Cerebellar nuclear complex (tissue), 1 donor: ENCODE measurements at places on chromosomes 11 and 22.

DNA sequence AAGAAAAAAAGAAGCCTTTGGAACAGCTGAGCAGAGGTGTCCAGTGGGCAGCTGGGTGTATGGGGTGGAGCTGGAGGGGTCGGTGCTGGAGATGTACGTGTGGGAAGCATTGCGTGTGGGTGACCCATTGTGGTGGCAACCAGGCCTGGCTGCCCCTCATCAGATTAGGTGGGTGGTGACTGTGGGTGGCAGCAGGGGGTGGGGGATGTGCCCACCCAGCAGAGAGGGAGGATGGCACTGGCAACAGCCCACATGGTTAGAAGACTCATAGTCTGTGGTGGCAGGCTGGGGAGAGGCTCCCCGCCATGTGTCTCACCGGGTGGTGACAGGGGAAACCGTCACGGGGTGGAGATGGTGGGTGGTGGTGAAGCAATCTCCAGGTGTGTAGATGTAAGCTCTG is 27.6 kb downstream of the TP53I11 start:
- no peak for DNase-seq

DNA sequence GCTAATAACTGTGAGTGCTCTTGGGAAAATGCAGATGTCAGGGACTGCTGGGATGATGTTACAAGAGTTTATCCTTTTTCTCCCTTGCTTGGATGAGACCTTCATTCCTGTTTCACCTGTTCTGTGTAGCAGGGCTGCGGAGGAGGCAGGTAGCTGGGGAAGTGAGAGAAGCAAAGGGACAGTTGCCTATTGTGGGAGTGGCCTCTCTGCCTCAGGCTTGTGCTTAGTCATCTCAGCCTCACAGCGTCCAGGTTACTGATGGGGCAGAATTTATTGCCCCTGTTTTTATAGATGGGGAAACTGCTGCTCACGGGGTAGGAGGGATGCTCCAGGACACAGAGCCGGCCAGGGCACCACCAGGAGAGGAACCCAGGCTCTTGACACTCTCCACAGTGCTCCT is 1.7 kb downstream of the STX3 start:
- DNase-seq = no peak

GRCh38 chr11:12556155-12556554 is 118.1 kb upstream of the TEAD1 start:
- DNase-seq = no peak

DNA sequence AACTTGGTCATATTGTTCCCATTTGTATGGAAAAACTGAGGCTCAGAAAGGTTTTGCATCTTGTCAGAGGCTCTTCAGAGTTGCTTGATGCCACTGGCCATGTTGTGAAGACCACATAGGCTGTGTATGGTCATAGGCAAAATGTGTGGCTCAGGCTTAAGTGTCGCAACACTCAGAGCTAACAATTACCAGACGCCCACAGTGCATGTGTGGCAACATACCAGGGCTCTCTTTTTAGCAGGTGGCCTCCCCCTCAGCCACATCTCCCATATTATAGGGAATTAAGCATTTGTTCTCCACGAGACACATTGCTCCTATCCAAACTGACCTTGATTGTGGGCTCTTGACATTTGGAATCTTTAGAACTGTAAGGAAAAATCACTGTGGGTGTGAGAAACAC is 802.5 kb downstream of the DLG2 start:
- DNase-seq = no peak

DNA sequence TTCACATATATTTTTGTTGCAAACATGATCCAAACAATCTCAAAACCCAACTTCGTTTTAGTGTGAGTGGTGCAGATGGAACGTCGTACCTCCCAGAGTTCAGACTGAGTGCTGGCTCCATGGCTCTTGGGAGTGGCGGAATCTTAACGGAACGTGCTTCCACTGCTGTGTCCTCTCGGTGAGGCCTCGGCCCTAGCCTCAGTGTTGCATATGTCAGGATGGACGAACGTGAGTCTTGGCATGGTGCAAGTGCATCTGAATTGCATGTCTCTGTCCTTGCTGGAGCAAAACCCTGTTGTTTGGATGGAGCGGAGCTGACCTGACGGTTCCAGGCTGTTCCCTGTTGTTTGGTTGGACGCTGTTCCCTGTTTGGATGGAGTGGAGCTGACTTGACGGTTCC is 306.8 kb downstream of the TBC1D22A start:
- DNase-seq = no peak

DNA sequence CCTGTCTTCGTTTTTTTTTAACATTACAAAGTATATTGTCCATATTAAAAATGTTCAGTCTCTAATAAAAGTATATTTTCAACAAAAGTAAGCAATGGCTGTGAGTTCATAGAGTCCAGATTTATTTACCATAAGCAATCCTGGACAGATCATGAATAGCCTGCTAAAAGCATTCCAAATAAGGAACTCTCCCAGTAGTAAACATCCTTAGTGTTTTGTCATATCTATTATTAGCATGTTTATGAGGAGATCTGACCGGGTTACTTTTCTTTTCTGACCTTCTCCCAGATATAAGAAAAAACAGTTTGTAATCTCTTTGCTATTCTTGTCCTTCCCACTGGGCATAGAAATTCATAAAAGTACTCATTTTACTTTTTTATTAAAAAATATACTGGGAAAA is 403.9 kb upstream of the ANO3 start:
- no peak for DNase-seq

- no peak for DNase-seq
These were observed 564 bp upstream of the ANO1 start for GRCh38 chr11:70077411-70078094.

DNA sequence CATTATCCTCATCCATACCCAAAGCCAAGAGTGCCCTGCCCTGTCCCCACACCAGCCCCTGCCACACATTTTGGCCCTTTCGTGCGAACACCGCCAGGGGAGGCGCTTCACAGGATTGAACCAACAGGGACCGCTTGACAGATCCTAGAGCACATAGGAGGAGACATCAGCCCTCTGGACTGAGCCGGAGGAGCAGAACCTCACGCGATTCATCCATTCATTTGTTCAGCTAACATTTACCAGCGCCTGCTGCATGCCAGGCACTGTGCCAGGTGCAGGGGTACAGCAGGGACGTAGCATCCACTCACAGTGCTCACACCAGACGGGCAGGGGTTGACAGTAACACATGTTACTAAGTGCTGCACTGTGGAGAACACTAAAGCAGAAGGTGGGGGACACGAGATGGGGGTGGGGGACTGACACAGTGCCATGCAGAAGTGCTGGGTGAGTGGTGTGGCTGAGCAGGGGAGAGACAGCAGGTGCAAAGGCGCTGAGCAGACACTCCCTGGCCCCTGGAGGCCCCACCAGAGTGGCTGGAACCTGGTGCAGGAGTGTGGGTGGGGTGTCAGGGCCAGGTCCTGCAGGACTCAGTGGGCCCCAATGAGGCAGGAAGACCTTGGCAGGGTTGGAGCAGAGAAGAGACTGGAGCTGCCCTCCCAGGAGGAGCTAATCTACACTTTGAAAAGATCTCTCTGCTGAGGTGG is 3.4 kb downstream of the GNAZ start:
- no peak for DNase-seq

DNA sequence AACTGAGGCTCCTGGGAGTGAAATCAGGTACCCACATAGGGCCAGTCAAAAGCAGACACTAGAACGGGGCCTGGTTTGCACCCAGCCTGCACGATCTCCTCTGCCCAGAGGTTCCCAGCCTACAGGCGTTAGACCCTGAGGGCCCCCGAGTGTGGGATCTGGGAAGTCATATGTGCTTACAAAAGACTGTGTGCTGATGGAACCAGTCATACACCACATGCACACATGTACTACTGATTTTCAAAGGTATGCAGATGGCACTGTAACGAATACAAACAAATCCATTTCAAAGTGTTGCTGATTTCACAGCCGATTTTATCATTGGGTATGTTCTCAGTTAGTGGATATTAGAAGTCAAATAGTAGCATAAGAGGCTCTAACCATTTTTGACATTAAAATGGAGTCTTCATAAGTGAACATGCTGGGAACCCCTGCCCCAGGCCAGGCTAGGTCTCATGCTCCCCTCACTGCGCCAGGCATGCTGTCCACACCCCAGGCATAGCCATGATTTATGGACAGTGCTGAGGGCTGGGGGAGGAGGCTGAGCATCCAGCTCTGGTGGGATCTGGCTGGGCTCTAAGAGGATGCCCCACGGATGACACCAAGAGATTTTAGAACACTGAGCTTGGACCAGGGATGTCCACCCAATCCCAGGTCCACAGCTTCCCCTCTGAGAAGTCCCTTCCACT is 38.6 kb upstream of the LRRC32 start:
- DNase-seq = no peak

GRCh38 chr11:36057379-36058042 is 113.6 kb downstream of the LDLRAD3 start:
- no peak for DNase-seq

GRCh38 chr22:44143105-44143474 is 37.6 kb upstream of the PARVG start:
- no peak for DNase-seq
